CD4-positive, alpha-beta T cell treated with Interleukin-15 for 1 hour (primary cell): ENCODE measurements at places on chromosomes 5 and 9.

- no peak for DNase-seq
Observed at GRCh38 chr5:34736445-34737115, 80.5 kb downstream of the RAI14 start.

GRCh38 chr5:145982572-145983318 lies 46.4 kb downstream of the SH3RF2 start:
- no peak for DNase-seq

DNA sequence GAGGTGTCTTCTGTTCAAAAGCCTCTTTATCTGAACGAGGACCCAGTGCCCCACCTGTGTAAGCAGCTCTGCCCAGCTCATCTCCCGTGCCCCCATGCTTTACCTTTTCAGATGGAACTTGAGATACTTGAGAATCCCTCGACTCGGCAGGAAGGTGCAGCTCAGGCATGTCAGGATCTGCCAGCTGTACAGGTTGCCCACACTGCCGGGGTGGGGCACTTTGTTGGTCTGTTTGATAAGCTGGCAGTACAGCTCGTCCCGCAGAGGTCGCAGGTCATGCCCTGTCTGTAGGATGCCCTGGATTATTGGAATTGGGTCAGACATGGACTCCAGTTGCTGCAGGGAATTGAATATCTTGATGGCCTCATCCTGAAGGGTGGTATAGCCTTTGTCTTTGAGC lies 58.0 kb upstream of the RETREG1 start:
- DNase-seq, result no peak

DNA sequence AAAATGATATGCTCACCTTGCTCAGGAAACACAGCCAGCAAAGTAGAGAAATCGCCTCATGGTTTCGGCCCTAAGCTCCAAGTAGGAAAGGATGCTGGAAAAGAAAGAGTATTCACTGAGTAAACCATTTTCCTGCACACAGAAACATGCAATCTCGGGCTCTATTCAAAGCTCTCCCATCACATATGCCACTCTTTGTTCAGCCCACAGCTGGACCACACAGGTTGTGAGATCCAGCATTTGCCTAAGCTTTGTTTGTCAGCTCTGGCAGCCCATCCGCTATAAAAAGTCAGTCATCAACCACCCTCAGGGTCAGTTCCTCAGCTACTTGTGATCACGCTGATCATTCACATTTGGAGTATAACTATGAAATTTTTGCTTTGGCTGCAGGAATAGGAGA lies 96.5 kb upstream of the SMARCA2 start:
- DNase-seq, result no peak

- no peak for DNase-seq
Observed at GRCh38 chr5:113663879-113664541, 150.5 kb downstream of the YTHDC2 start.

DNA sequence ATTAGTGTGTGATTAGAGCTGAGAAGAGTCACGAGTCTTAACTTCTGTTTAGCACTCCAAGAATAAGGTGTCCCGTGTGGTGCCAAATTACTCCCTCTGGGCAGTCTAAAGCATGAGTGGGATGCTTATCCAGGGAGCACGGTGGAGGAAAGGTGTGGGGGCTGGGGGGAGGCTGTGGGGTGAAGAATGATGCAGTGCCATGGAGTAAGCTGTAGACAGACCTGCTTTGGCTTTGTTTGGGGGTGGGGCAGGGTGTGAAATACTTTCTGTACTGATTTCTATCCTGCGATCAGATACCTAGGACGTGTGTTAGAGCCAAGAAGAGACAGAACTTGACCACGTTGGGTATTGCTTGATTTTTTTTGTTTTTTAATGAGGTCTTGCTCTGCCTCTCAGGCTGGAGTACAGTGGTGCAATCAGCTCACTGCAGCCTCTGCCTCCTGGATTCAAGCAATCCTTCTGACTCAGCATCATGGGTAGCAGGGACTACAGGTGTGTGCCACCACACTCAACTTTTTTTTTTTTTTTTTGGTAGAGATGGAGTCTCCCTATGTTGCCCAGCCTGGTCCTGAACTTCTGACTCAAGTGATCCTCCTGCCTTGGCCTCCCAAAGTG lies 232.8 kb downstream of the MAN2A1 start:
- DNase-seq, result no peak

- DNase-seq, result no peak
Observed at GRCh38 chr9:15696979-15697378, 144.1 kb downstream of the CCDC171 start.

DNA sequence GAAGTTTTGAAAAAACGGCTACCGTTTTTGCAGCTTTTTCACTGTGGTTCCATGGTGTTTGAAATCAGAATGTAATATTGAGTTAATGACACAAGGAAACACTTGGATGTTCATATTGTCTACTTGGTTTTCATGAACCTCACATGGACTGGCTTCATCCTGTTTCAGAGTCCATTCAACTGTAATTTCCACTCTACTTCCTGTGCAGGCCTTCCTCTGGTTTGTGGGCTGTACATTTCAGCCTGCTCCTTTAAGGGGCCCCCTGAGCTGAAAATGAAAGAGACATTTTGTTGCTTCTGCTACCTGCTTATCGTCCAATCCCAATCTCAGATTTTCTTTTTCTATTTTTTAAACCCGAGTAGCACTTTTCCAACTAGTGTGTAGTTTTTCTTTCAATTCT lies 41.8 kb upstream of the CDKN2B start:
- DNase-seq, result no peak

DNA sequence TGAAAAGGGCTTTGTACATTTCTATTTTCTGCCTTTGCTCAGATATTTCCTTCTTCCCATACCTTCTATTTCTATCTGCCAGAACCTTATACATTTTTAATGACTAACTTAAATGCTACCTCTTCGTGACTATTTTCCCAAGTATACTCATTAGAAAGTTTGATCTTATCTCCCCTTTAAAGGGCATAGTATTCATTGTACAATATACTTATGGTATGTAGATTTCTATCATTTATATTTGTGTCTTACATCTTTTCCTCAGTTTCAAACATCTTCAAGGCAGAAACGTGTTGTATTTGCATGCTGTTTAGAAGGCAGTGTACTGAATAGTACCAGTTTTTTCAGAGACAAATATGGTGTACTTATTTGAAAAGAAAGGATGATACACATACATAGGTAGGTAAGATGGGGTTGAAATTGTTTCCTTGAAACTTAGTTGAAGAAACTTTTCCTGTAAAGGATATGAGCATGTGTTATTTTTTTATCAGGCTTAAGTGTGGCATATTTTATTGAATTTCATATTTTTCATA lies 518.1 kb upstream of the NUDT12 start:
- DNase-seq, result no peak

DNA sequence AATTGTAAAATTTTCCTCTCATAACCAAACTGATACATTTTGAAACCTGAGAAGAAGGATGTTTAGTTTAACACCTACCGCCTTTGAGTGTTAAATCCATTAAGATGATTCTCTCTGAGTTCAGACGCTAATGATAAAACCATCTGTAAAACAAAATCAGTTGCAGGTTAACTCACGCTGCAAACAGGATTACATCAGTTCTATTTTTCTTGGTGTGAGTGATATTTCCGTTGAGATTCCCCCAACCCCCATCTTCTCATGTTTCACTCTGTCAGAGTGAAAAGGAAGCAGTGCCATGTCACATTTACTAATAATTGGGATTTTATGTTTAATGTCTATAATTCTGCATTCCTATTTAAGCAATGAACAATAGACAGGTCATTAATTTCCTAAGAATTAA lies 146.5 kb downstream of the FANCC start:
- no peak for DNase-seq

- DNase-seq, result no peak
Observed at GRCh38 chr5:37955748-37956147, 115.9 kb upstream of the GDNF start.

- DNase-seq, result no peak
Observed at GRCh38 chr5:1468629-1469527, 23.6 kb upstream of the SLC6A3 start.

GRCh38 chr5:128455841-128456361 lies 82.1 kb downstream of the FBN2 start:
- no peak for DNase-seq

GRCh38 chr9:114691956-114692295 lies 9.9 kb upstream of the TEX48 start:
- no peak for DNase-seq

DNA sequence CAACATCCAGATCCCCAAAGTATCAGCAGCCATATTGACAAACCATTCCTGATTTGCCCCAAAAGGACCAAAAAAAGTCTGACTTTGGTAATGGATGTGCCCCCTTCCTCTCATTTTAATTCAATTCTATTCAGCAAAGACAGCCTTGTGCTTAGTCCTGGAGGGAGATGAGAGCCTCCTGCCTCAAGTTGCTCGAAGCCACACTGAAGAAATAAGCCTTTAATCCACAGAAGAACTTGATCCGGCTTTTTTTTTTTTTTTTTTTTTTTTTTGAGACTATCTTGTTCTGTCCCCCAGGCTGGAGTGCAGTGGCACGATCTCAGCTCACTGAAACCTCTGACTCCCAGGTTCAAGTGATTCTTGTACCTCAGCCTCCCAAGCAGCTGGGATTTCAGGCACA lies 8.4 kb upstream of the PAX5 start:
- no peak for DNase-seq

DNA sequence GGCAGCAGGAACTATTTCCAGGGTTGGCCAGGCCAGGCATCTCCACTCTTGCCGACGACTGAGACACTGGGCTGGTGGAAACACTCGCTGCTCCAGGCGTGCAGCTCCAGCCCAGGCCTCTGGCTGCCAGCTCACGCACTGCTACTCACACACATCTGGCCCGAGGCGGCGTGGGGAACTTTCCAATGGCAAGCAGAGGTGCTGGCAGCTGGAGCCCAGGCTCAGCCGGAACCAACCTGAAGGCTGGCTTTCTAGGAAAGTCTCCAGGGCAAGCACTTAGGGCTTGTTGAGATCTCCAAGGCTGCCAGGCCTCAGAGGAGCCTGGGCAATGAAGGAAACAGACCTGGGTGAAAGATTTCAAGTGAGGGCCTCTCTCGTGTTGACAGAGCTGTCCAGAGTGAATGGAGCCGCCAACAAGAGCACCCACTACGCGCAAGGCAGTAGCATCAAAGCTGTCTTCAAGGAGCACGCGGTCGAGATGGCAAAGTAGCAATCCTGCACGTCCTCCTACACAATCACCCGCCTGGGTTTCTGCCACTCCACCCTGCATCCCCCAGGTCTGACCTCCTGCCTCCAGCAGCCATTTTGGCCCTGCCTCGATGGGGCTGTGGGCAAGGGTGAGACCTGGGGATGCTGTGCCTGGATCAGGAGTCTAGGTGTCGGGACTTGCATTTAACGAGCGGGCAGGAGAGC lies 14.4 kb downstream of the SH3PXD2B start:
- no peak for DNase-seq

GRCh38 chr5:132309679-132310078 lies 15.5 kb downstream of the SLC22A4 start:
- DNase-seq, result no peak

GRCh38 chr9:93635186-93636107 lies 59.1 kb downstream of the PHF2 start:
- no peak for DNase-seq

DNA sequence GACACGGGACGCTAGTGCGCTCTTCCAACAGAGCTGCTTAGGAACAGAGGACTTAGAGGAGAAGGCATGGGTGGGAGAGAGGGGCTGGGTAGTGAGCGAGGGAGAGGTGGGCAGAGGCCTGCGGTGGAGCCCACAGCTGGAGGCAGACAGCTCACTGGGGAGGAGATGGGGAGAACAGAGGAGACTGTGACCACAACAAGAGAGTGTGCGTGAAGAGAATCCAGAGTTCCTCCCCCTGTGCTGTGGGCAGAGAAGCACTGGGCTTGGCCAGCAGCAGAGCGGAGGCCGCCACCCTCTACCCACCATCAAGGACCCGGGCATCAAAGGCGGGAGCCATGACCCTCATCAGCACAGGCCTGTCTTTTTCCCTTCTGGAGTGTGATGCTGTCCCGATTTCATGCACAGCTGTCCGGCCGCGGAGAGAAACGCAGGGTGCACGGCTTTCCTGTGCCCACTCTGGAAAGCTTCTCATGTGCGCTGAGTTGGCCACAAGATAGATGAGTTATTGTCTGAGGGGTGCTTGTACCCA lies 228.3 kb upstream of the IRX4 start:
- DNase-seq, result no peak

- no peak for DNase-seq
Observed at GRCh38 chr5:72326306-72326649, 6.1 kb downstream of the PTCD2 start.

- DNase-seq, result no peak
Observed at GRCh38 chr9:8821910-8822666, 1022.5 kb upstream of the DMAC1 start.

DNA sequence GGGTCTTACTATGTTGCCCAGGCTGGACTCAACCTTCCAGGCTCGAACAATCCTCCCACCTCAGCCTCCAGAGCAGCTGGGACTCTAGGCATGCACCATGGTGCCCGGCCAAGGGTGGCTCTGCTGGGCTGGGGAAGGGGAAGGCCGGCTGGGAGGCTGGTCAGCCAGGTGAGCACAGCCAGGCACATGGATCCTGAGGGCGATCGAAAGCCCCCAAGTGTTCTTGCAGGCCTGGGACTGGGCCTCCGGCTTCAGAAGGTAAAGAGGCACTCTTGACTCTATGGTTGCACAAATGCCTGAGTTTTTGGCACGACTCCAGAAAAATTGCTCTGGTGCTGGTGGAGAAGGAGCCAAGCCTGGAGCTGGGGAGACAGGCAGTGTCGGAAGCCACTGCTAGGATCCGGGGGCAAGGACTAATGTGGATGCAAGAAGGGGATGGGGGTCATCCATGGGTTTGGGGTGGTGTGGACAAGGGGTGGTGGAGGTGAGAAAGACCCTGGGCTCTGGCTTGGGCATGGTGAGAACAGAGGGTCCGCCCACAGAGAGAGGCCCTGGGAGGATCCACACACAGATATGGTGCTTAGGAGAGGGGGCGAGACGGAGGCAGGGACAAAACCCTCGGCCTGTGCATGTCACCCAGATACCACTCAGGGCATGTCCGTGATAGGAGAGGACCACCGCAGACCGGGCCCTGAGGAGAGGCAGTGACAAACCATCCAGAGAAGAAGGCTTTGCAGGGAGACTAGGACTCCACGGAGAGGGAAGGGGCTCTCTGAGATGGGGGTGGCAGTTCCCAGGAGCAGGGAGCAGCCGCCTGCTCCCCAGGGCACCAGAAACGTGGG lies 51.1 kb upstream of the COL5A1 start:
- DNase-seq, result no peak

DNA sequence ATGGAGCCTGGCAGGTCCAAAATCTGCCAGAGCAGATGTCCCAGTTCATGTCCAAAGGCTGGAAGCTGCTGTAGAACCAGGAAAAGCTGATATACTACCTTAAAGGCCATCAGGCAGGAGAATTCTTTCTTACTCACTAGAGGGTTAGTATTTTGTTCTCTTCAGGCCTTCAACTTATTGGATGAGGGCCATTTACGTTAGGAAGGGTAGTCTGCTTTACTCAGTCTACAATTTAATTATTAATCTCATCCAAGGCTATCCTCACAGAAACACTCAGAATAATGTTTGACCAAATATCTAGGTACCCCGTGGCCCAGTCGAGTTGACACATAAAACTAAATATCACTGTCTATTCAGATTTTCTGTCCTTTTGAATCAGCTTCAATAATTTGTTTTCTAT lies 437.4 kb downstream of the TLE4 start:
- DNase-seq, result no peak
